ENCODE measurements at places on chromosomes 12 and 14.
A peak's percentile ranks its signal among the peaks of the same experiment; 100 is the strongest.

GRCh38 chr12:58915634-58916033, 4.7 kb downstream of the LRIG3 start:
- no peak overlapping the region for H3K4me3 ChIP-seq
- no peaks in the 10 kb centered on the region for H3K27me3 ChIP-seq
- H3K27ac ChIP-seq, result peak overlapping the region; percentile 97
- H3K4me1 ChIP-seq, result no peaks in the 10 kb centered on the region
- H3K36me3 ChIP-seq, result no peaks in the 10 kb centered on the region
- DNase-seq, result peak; percentile 41

DNA sequence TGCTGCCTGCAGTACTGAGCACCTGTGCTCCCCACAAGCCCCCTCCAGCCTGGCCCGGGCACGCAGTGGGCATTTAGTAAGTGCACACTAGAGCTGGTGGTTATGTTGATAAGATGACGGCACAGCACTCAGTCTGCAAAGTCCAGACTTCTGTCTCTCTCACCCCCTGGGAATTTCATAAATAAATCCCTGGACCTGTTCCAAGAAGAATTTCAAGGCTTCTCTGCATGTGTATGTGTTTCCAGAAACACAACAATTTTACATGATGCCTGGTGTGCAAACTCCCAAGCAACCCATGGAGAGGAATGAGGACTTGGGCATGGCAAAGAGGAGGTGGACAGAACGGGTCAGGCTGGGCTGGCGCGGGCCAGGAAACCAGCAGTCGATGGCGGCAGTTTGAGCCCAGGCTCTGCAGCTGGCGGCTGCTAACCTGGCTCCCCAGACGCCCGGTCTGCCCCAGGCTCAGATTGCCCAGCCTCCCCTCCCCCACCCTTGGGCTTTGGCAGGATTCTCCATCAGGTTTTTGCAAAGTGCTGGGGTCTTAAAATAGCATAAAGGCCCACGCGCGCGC, 10.4 kb upstream of the ACVR1B start:
- H3K27me3 ChIP-seq, result no peaks in the 10 kb centered on the region
- no peak for DNase-seq
- H3K27ac ChIP-seq, result no peak overlapping the region

GRCh38 chr14:90579088-90579487, 182.3 kb downstream of the CALM1 start:
- H3K4me1 ChIP-seq, result peaks cover 11% of the 10 kb centered on the region
- H3K27ac ChIP-seq, result no peak overlapping the region
- H3K36me3 ChIP-seq, result no peaks in the 10 kb centered on the region
- H3K27me3 ChIP-seq, result no peaks in the 10 kb centered on the region
- H3K4me3 ChIP-seq, result no peak overlapping the region
- DNase-seq, result no peak

DNA sequence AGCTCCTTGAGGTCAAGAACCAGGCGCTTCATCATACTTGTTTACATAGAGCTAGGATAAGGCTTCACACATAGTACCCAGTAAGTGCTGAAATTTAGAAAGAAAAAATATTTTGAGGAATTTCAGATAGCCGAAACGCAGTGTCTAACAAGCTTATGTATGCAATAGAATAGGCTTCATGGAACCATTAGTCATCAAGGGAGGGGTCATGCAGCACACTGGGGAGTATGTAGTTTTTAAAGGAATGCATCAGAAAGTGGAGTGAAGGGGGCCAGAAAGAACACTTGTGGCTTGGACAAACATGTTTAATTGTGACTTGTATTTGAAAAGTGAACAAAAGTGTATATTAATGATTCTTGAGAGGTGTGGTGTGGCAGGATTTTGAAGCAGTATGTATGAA, 38.1 kb downstream of the DBX2 start:
- H3K4me3 ChIP-seq, result no peak overlapping the region
- no peaks in the 10 kb centered on the region for H3K4me1 ChIP-seq
- no peaks in the 10 kb centered on the region for H3K36me3 ChIP-seq
- no peak for DNase-seq

DNA sequence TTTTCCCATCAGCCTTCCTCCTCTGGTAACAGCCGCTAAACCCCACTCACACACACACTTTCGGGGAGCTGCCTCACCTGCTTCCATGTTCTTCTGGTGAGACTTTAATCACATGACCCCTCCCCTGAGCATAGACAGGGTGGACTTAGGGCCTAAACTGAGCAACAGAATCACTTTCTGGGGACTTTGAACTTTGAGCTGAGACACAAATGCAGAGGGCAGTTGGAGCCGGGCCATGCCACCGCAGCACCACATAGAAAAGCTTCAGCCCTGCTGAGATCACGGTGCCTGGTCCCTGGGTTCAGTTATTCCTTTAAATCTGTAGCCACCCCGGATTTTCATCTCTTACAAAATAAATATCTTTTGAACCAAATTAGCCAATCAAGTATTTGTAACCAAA, 18.4 kb upstream of the MAP3K9 start:
- peaks cover 8% of the 10 kb centered on the region for H3K4me1 ChIP-seq
- H3K27me3 ChIP-seq, result no peaks in the 10 kb centered on the region
- H3K4me3 ChIP-seq, result no peak overlapping the region
- no peak overlapping the region for H3K27ac ChIP-seq
- no peaks in the 10 kb centered on the region for H3K36me3 ChIP-seq

DNA sequence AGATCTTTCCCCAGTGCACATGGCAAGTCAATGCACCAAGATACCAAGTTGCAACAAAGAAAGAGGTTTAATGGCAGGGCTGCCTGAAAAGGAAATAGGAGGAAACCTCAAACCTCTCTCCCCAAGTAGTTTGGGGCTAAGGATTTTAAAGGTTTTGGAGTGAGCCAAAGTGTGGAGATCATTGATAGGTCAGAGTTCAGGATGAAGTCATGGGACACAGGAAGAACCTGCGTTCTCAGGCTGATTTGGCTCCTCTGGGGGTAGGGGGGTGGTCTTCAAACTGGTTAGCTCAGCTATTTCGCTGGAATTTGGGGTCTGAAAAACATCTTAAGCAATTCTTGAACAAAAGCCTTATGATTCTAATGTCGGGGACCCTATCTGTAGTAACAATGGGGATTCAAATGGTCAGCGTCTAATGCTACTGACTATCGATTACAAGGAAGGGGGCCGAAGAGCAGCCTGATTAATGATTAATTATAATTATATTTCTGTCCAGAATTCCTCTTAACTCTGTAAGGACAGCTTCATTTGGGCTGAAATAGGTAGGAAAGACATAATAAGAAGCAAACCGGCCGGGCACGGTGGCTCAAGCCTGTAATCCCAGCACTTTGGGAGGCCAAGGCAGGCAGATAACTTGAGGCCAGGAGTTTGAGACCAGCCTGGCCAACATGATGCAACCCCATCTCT, 31.4 kb downstream of the AICDA start:
- H3K4me1 ChIP-seq, result no peaks in the 10 kb centered on the region
- DNase-seq, result no peak
- no peak overlapping the region for H3K27ac ChIP-seq
- H3K27me3 ChIP-seq, result no peaks in the 10 kb centered on the region
- H3K36me3 ChIP-seq, result no peaks in the 10 kb centered on the region

- H3K4me3 ChIP-seq, result no peak overlapping the region
- no peak for DNase-seq
- H3K36me3 ChIP-seq, result no peaks in the 10 kb centered on the region
Observed at GRCh38 chr14:77148510-77149231, 7.1 kb upstream of the ZDHHC22 start.
